NCI-H1417 (cell line): ENCODE measurements at places on chromosomes 5 and 9.

DNA sequence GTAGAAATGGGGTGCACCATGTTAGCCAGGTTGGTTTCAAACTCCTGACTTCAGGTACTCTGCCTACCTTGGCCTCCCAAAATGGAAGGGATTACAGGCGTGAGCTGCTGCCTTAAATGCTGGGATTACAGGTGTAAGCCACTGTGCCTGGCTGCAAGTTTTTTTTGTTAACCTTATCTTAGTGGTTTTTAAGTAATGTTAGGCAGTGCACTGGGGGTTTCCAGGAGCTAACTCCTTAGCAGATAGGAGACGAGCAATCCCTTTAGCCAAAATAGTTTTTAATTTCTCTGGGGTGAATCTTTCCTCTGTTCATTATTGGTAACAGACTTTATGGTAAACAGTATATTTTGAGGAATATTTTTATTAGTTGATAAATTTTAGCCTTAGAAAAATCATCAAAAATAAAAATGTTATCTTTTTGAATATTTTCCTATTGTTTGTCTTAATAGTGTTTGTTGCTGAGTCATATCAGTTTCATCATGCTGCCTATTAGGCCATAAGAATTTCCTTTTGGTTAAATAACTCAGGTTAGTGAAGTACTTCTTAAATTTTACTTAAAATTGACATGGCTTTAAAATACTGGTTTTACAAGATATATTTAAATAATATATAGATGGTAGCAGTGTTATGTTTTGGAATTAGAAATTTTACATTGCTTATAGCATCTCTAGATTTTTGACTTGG lies 37.9 kb downstream of the LMNB1 start:
- no peak for DNase-seq

DNA sequence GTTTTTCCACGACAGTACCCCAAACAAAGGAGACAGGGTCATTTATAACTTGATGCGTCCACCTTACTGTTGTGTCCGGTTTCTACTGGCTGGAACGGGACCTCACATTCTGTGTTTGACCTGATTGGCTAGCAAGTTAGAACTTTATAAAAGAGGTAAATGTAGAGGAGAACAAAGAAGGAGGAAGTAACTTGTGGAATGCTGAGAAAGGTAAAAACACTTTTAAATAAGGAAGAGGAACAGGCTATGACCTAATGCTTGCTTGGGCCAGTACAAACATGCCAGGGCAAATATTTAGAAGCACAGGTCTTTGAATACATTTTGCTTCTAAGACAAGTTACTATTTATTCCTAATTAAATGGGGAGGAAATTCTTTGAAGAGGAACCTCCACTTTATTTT lies 251.6 kb downstream of the KIAA0825 start:
- no peak for DNase-seq

DNA sequence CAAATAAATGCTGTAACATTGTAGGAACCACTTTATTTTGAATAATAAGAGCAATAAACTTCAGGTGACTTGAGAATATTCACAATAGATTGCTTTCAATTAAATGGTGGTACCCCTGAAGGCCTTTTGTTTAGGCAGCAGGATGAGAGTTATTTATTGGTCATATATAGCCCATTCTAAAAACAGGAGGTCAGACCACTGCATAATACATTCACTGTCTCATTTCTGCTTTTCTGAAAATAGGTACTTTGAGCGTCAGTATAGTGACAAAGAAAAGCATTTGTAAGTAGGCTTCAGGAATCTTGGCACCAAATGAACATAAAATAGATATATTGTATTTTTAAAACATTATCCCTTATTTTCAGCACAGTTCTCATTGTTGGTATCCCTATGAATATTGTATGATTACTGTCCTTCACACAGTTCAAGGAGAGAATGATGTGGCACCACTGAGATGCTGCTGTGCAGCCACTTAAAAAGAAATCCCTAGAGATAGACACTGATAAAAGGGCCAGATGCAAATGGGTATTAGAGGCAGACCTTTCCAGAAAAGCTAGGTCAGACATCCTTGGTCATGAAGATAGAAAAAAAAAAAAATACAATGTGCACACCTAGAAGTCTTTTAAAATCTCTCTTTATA lies 381.8 kb upstream of the ST8SIA4 start:
- no peak for DNase-seq

DNA sequence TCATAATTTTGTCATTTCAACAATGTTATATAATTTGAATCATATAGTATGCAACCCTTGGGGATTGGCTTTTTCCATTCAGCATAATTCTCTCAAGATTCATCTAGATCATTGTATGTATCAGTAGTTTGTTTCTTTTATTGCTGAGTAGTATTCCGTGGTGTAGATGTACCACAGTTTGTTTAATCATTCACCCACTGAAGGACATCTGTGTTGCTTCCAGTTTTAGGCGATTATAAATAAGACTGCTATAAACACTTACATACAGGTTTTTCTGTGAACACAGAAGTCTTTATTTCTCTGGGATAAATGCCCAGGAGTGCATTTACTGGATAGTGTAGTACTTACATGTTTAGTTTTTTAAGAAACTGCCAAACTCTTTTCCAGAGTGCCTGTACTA lies 374.1 kb downstream of the DEPDC1B start:
- no peak for DNase-seq
